ENCODE measurements at places on chromosomes 3 and 15.
A peak's percentile ranks its signal among the peaks of the same experiment; 100 is the strongest.

DNA sequence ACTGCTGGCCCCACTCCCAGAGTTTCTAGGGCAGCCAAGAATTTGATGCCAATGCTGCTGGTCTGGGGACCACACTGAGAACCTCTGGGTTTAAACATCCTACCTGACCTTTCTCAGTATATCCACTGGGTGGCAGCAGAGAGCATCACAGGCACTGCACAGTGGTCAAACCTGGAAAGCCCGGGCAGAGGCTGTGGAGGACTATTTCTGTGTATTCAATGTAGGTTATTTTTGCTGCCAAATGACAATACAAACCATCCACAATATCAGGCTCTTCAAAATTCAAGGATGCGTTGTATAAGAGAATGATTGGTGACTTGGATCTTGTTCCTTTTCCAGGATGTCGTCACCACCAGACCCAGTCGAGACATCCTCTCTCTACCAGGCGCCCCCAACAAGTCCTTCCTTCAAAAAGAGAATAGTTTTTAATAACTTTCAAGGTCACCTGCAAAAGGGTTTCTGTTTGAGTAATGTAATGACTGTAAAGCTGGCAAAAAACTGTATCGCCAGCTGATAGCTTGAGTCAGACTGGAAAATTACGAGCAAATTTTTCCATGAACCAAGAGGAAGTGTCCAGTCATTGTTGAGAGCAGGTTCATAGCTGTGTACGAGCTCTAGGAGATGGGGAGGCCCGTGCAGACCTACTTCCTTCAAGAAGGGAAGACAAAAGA lies 30.5 kb upstream of the MYZAP start:
- peak; percentile 46 for DNase-seq

DNA sequence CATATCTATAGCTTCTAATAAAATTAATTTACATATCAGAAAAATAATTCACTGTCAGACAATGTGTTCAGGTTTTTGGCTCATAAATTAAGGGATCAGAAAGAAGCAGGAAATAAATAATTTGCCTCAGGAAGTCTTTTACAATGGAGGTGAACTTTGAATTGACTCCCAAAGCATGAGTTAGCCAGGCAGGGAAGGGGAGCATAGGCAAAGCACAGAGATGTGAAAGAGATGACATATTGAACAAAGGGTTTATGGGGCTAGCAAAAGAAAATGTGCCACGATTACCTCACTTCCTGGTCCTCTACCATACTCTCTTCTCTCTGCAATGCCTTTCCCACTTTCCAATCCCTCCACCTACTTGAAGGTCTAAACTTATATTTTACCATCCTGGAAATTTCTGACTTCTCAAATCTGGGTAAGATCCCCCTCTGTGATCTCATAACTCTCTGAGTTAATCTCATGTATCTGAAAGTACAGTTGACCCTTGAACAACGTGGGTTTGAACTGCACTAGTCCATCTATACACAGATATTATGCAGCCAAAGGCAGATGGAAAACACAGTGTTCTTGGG lies 4.1 kb upstream of the HEXA start:
- no peak for DNase-seq

- no peak for DNase-seq
Measured at GRCh38 chr3:98964784-98965183, 63.3 kb upstream of the DCBLD2 start.

GRCh38 chr3:175150812-175151401 lies 291.8 kb downstream of the NAALADL2 start:
- DNase-seq, result peak; percentile 4

GRCh38 chr3:50390508-50391224 lies 31.3 kb upstream of the TMEM115 start:
- DNase-seq, result no peak

- DNase-seq, result no peak
Measured at GRCh38 chr3:154421083-154421482, 8.9 kb downstream of the GPR149 start.

GRCh38 chr3:176953106-176954060 lies 243.9 kb downstream of the TBL1XR1 start:
- DNase-seq, result no peak

GRCh38 chr15:36596915-36597314 lies 17.5 kb downstream of the CDIN1 start:
- DNase-seq, result no peak

DNA sequence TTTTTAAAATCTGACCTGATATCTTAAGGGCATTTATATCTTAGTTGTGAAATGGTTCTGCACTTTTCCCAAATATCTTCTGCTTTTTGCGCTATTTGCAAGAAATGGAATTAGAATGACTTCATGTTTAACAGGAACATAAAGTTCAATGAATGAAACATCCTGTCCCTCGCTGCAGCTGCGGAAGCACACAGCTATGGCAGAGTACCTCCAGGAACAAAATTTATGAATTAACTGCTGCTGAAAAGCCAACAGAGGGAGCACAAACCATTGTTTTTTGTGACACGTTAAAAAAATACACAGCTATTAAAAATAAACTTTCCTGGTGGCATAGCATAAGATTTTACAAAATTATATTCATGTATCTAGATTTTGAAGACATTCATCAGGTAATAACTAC lies 404.4 kb upstream of the MDFIC2 start:
- DNase-seq, result peak; percentile 13

- DNase-seq, result no peak
Measured at GRCh38 chr3:107837895-107838612, 252.8 kb downstream of the CD47 start.

- DNase-seq, result peak; percentile 26
Measured at GRCh38 chr3:129315223-129315997, 36.7 kb downstream of the HMCES start.

- no peak for DNase-seq
Measured at GRCh38 chr3:190173426-190173825, 52.7 kb upstream of the P3H2 start.
